ENCODE measurements at places on chromosomes 4 and X.
A peak's percentile ranks its signal among the peaks of the same experiment; 100 is the strongest.

DNA sequence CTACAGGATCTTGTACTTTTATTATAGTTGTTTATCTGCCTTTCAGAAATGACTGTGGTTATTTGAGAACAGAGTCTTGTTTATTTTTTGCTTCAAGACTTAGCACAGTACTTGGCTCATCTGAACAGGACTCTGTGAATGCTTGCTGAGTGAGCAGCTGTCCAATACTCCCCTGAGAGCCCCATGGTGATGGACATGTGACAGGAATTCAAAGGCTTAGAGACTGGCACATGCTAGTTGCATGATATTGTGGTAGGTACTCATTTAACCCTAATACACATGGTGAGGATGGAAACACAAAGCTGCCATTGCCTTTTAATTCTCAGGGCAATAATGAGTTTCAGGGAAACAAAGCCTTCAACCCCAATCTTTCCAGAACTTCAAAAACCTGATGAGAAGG lies 97.3 kb downstream of the GEMIN8 start:
- DNase-seq = no peak

DNA sequence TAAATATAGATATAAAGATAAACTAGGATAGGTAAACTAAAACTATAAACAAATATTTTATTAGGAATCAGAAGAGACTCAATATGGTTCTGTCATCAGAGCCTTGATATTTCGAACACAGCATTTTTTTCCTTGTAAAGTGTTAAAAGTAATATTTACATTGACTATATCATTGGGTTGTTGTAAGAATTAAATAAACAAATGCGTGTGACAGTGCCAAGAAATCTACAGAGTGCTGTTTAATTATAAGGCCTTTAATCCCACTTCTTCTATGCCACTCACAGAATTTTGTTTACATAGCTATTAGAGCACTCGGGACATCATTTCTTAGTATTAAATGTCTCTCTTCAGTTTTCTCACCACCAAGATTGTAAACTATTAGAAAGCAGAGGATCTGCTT lies 807.4 kb downstream of the FSTL5 start:
- no peak for DNase-seq

DNA sequence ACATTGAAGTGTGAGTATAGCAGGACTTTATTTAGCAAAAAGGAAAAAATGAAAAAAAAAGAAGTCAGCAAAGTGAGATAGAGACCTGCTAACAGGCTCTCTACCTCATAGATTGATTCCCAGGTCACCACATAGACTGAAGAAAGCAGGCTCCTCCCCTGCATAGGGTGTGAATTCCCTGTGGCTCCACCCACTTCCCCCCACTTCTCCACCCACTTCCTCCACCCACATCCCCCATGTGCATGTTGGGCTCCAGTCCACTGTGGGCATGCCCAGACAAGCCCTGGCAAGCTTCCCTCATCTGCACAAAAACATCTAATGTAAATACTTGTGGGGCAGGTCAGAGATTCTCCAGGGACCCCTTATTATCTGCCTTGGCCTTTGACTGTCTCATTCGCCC lies 97.8 kb downstream of the TMEM47 start:
- peak; percentile 0 for DNase-seq

GRCh38 chr4:36771411-36772153 lies 473.0 kb upstream of the NWD2 start:
- no peak for DNase-seq

- no peak for DNase-seq
Measured at GRCh38 chr4:148632476-148632875, 190.3 kb upstream of the NR3C2 start.

DNA sequence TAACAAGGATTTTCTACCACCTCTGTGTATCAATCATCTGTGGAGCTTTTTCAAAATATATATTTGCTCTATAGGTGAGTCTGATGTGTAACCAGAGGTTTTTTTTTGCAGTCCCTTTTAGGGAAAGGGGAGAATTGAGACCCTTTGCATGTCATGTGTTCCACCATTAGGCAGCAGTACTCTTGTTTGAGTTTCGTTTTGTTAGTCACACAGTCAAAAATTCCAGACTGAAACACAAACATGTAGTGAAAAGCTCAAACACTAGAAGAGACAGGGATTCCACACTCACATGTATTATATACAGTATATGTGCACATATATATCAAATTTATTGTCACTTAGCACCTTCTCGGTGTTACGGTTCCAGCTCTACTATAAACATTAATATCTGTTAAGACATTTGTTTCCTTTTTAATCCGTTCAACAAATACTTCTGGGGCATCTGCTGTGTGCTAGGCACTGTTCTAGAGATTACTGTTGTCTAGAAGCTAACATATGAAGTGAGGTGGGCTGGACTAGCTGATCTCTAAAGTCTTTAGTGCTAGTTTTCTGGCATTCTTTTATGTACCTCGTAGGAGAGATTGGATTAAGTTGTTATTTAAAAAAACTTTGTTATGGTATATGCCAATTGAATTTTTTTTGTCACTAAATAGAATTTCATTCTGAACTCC lies 5.5 kb downstream of the USP9X start:
- DNase-seq = no peak

- DNase-seq = no peak
Measured at GRCh38 chr4:40827758-40828157, 78.0 kb downstream of the NSUN7 start.

DNA sequence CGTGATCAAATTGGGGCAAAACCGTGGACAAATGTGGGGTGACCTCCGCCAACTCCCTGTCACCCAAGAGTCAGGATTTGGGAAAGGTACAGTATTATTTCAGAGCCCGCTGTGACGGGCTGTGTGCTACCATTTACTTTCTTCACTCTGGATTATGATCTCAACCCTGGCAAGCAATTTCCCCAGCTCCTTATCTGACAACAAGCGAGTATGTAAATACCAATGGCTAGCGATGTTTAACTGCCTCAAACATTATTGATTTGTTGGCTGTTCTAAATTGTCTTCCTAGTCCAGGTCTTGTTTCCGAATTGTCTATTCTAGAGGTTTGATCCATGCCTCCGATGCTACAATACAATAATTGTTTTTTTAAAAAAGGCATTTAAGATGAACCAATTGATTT lies 17.7 kb upstream of the PITX2 start:
- peak; percentile 44 for DNase-seq

- DNase-seq = no peak
Measured at GRCh38 chr4:125582302-125582701, 267.5 kb downstream of the FAT4 start.

DNA sequence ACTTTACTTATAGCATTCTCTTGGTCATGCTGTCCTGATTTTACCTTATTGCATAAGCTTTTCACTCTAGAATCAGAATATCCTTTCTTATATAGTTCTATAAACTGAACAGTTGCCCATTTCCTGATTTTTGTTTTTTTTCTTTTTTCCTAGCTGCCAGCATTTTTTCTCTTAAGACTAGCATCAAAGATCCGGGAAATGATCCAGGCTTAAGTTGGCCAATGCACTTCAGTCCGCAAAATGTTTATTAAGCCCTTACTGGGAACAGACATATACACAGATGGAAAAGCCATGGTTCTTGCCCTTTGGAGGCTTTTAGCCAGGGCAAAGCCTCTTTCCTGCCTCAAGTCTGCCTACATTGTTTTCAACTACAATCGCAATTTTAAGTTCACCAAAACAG lies 10.1 kb upstream of the BMP2K start:
- DNase-seq = no peak

GRCh38 chr4:17476853-17477252 lies 35.0 kb downstream of the QDPR start:
- no peak for DNase-seq

DNA sequence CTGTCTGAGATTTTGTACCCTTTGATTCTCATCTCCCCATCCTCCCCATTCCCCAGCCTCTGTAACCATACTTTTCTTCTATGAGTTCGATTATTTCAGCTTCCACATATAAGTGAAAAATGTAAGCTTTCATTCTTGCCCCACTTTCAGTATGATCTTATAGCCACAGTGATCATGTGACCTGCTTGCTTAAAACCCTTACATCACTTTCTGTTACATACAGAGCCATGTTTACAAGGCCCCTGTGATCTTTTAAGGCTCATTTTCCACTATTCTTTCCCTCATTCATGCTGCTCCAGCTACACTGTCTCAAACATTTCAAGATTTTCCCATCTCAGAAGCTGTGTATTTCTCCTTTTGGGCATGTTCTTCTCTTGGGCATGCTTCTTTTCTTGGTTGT lies 147.7 kb downstream of the DCK start:
- DNase-seq = peak; percentile 51

- DNase-seq = peak; percentile 47
Measured at GRCh38 chr4:173169428-173170181, 994 bp downstream of the GALNT7 start.

DNA sequence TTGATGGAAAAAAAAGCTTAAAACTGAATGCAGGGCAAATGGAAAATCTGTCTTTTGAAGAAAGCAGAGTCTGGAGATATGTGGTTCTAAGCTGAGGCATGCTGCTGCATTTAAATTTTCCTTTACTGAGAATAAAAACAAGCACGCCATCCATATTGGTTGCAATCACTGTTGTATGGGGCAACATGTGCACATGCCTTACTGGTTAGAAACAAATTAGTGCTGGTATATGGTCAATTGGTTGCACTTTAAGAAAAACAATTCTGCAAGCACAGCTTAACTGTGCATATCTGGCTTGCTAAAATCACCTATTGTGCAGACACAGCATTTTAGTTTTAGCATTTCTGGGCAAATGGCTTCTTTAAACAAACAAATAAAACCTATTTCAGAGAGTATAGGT lies 239.1 kb downstream of the NDST4 start:
- no peak for DNase-seq

DNA sequence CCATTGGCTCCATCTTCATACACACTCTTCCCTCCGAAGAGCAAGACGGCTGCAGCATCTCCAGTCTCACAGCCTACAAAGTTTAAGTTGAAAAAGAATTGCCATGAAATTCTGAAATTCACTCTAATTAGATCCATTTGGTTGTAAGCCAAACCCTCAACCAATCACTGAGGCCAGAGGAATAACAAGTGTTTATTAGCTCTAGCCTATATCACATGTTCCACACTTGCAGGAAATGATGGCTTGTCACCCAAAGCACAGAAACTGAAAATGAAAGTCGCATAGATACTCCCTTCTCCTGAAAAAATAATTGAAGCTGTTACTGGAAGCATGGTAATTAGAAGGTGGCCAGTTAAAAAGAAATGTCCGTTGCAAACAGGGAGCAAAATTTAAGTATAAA lies 1071.8 kb downstream of the CCSER1 start:
- DNase-seq = no peak

DNA sequence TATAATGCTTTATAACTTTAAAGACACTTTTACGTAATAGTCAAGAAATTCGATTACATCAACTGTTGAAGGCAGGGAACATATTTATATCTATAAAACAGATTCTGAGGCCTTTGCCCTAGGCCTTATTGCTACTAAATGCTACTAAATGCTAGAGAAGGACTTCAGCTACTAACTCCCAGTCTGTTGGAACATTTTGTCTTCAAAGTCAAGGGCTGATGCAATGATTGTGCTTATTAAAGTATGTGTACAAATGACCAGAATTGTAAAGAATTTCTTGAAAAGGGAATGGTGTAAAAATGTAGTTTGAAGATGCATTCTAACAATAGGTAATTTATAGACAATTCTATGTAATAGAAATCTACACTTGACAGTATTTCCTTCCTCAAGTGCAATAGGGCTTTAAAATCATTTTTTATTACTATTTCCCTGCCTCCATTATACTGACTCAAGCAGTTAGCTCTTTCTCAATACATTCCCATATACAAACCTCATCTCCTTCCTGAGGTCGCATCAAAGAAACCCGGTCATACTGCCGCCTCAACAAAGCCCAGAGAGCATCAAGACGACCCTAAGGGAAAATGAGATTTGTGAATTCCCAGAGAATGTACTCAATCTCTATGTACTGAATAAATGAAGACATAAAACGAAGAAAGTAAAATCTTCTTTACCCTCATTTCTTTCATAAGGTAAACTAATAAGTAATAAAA lies 95.7 kb downstream of the ANTXR2 start:
- peak; percentile 56 for DNase-seq

- peak; percentile 14 for DNase-seq
Measured at GRCh38 chr4:151143162-151143561, 43.7 kb downstream of the RPS3A start.

DNA sequence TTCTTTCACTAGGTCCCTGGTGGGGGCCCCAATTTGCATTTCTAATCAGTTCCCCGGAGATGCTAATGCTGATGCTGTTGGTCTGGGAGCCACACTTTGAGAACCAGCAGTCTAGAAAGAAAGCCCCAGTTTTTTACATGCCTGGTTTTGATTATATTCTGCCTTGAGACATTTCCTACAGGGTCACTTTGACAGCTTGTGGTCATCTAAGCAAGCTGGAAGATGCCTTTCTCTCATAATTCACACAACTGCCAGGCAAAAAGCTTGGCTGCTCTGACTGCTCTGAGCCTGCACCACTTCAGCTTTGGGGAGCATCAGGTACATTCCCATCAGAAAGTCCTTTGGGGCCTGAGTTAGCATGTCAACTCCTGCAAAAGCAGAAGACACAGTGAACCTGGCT lies 5.9 kb upstream of the PLAC1 start:
- no peak for DNase-seq
